Dorsolateral prefrontal cortex (tissue), 122 donors: ENCODE measurements at places on chromosomes 3 and 15.

DNA sequence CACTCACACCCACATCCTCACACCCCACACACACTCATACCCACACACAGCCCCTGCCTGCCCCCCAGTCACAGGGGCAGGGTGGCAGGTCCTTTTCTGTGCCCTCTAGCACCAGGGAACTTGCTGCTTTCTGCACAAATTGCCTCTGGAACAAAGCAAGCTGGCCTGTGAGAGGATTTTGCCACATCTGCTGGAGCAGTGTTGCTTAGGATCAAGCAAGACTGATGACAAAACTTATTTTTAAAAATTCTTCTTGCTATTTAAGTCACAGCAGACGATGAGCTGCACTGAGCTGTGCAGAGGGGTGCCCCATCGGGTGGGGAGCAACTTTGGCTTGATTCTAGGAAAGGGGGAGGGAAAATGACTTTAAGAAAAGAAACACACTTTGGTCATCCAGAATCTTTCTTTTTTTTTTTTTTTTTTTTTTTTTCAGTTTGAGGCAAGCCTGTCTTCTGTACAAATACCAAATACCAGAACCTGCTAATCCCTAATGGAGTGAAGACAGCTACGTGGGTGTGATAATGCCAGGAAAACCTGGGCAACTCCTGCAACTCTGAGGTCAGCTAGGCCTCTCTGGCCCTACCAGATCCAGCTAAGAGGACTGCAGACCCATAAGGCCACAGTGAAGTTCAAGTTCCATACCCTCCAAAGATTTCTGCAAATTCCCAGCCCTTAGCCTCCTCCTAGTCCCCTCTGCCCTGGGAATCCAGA, 195.3 kb downstream of the ABHD5 start:
- peak; percentile 28 for DNase-seq

DNA sequence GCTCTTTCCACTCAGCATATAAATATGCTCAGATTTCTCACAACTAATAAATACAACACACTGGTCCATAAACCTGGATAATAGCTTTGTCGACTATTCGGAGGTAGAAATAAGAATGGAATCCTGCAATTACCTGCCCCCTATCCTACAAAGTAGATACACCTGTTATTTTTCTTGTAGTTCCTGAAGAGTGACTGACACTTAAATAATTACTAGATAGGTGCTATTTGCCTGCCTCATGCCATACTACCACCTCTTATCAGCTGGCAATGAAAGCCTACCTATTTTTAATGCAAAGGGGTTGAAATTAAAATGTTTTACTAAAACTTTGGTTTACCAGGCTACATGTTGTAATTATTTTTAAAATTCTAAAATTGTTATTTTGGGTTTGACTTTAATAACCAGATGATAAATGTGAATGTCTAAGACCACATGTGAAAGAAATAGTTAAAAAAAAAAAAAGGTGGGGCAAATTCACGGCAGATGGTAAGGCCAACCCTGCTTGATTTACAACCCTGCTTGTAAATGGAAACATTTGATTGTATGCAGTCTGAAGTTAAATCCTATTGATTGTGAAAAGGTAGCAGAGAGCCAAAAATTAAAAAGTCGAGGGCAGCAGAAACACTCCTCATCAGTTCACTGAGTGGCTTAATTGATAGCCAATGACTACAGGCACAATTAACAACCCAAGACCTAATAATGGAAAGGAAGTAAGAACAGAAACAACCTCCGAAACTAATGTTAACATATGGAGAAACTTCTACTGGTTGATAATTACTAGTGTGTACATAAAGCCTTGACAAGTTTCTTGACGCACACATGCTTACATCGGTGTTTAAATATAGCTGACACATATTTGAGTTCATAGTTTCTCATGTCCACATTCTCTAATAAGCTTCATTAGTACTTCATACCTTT, 8.9 kb downstream of the PEAK1 start:
- DNase-seq, result no peak

- DNase-seq, result no peak
These were observed 63.7 kb downstream of the SRGAP3 start for GRCh38 chr3:9185701-9186100.

- no peak for DNase-seq
These were observed 275.9 kb upstream of the NR2F2 start for GRCh38 chr15:96054621-96055020.

- no peak for DNase-seq
These were observed 571.0 kb downstream of the PYDC2 start for GRCh38 chr3:192031941-192032340.

DNA sequence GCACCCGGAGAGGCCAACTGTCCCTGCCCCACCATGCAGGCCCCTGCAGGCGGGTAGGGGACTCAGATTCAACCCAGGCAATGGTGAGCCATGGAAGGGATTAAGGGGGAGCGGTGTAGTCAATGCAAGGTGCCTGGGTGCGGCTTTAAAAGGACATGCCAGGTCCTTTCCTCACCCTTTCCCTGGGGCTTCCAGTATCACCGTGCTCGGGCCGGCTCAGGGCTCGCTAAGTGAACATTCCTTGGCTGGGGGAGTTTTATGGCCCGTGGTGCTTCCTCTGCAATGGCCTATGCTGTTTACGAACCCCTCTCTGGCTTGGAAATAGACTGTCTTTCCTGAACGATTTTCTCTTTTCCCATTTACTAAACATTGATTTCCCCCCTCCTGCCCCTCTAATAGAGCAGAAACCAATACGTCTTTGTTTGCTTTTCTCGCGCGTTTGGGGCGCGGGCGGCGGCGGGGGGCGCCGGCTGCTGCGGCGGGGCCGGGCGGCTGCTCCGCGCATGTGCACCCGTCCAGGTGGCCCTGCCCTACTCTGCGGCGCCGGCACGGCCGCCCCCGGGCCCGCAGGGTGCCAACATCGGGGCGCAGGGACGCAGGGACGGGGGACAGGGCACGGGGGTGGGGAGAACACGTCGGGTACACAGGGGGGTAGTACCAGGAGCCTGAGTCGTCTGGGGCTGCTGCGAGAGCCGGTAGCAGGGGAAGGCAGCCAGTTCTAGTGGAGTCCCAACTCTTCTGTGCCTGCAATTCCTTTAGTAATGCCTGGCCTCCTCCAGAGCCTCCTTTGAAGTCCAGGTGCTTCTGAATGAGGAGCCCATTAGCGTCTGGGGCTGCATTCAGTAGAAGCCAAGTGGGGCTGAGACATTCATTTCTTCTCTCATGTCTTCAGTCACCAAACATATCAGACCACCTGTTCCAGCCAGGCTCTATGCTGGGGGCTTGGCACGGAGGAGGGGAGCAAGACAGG, 26.9 kb upstream of the CACNA2D2 start:
- no peak for DNase-seq

GRCh38 chr3:149291178-149291577, 42.3 kb downstream of the TM4SF18 start:
- no peak for DNase-seq

GRCh38 chr3:119148493-119149180, 2.7 kb downstream of the TEX55 start:
- no peak for DNase-seq
